ENCODE measurements at places on chromosomes 3 and 15. TPM values are rescaled to one million over a fixed set of nuclear protein-coding genes. Genes with fewer than 3 reads are reported as not detected.

GRCh38 chr3:153165261-153165681, 3.2 kb downstream of the RAP2B start:
- no peak overlapping the region for H3K27ac ChIP-seq
- DNase-seq, result no peak
- H3K4me1 ChIP-seq, result no peaks in the 10 kb centered on the region
- no peaks in the 10 kb centered on the region for H3K27me3 ChIP-seq

The GTF2A2 gene
- total RNA-seq, result 20.3 TPM

GRCh38 chr3:70889162-70890019, 577.0 kb upstream of the MDFIC2 start:
- no peaks in the 10 kb centered on the region for H3K4me1 ChIP-seq
- H3K4me3 ChIP-seq, result no peak overlapping the region
- no peak for DNase-seq

- H3K4me3 ChIP-seq, result peak within 1 kb of the TSS; percentile 48
- no peak for DNase-seq
- H3K27me3 ChIP-seq, result peaks cover 58% of the 10 kb centered on the region
These were observed at the start of gene CTXND1 for GRCh38 chr15:80252121-80252518. CTXND1 (minus strand) TSS chr15:80252213; CDS start chr15:80201949, 50,264 bp downstream.

The FGF7 gene
- total RNA-seq, result 178 TPM

DNA sequence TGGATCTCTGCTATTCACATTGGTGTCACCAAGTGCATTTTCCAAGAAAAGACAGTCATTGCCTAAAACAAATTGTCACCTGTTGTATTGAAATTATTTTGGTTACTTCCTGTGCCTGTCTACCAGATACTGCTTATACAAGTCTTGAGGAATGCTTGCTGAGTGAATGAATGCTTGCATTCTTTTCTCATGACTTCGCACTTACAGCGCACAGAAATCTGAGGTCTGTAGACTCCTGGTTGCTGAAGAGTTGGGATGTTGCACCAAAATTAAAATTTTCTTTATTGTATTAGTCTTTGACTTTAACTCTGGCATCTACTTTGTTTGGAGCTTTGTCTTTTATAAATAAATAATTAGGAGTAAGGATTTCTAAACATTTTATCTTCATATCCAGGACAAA, 28.4 kb downstream of the SH3GL3 start:
- DNase-seq, result no peak
- no peak overlapping the region for H3K27ac ChIP-seq
- H3K27me3 ChIP-seq, result no peaks in the 10 kb centered on the region
- no peaks in the 10 kb centered on the region for H3K36me3 ChIP-seq
- no peaks in the 10 kb centered on the region for H3K4me1 ChIP-seq
- no peak overlapping the region for H3K4me3 ChIP-seq

- H3K4me1 ChIP-seq, result no peaks in the 10 kb centered on the region
- no peak for DNase-seq
- H3K27ac ChIP-seq, result no peak overlapping the region
- H3K4me3 ChIP-seq, result no peak overlapping the region
These were observed 33.9 kb downstream of the GAP43 start for GRCh38 chr3:115657168-115657567.

DNA sequence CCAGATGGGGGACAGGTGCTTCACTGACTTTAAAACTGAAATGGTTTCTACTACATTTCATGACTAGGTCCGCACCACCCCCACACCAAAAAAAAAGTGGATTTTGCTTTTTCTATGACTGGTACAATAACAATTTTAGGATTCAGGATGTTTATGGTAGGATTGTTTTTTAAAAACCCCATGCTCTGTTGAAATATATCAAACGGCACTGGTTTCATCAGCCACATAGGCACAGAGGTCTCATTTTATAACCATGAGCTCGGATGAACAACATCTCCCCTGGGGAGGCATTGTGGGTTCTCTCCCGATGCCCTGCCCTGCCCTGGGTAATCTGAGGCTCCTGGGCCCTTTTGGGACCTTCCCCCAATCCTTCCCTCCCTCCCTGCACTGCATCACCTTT, 202.7 kb upstream of the KBTBD8 start:
- DNase-seq, result no peak
- H3K27ac ChIP-seq, result no peak overlapping the region
- no peaks in the 10 kb centered on the region for H3K4me1 ChIP-seq
- H3K36me3 ChIP-seq, result no peaks in the 10 kb centered on the region
- H3K4me3 ChIP-seq, result no peak overlapping the region

DNA sequence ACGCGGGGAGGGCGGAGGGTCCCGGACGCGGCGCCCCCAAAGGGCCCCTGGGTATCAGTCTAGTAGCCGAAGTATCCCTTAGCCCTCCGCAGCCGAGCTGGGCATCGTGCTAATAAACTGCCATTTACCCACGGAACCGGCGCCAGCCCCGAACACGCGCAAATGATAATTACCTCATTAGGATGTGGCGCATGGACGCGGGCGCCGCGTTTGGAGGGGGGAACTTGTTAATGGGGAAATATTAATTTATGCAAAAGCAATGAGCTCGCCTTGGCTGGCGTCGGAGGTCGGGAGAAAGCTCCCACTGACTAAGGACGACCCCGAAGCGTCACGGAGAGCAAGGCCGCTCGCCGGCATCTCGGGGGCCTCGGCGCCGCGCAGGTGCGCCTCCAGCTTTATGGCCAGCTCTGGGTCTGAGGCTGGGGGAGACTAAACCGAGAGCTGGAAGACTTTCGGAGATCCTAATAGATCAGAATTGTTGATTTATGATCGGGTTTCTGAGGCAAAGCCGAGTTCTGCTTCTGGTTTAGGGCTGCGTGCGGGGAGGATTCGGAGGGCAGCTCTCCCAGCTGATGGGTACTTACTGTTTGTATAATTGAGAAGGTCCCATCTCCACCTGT, 474 bp upstream of the FEZF2 start:
- no peaks in the 10 kb centered on the region for H3K36me3 ChIP-seq
- H3K27me3 ChIP-seq, result no peaks in the 10 kb centered on the region
- H3K4me1 ChIP-seq, result no peaks in the 10 kb centered on the region
- H3K4me3 ChIP-seq, result peak overlapping the region; percentile 31
- no peak overlapping the region for H3K27ac ChIP-seq

The CDHR4 gene
- not detected for total RNA-seq

The FBXO40 gene
- not detected for total RNA-seq

DNA sequence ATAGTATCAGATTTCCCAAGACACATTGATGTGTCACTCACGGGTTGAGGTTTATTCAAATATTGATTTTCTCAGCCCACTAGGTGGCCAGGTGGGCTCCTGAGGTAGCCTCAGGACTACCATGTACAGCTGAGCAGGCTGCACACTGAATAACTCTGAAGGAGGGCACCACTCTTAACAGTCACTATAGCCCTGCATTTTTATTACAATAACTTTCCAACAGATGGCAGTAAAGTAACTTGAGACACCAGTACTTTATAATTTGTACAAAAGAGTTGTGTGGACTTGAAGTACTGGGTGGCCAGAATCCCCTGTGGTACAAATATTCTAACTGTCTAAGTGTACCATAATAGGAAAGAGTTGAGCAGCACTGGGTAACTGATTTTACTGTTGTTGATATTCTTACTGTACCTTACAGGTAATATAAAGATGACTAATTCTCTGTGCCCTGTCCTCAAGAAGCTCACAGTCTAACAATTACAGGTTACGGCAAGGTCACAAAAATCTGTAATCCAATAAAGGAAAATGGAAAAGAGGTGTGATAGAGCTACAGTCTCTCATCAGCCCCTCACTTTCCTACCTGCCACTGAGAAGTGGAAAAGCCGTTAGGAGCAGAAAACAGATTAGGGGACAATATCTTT, 76.0 kb downstream of the ETFA start:
- H3K36me3 ChIP-seq, result no peaks in the 10 kb centered on the region
- H3K4me1 ChIP-seq, result no peaks in the 10 kb centered on the region
- H3K27ac ChIP-seq, result no peak overlapping the region
- H3K4me3 ChIP-seq, result no peak overlapping the region
- H3K27me3 ChIP-seq, result no peaks in the 10 kb centered on the region

The ITGB5 gene
- 181 TPM for total RNA-seq

- H3K36me3 ChIP-seq, result no peaks in the 10 kb centered on the region
- no peak overlapping the region for H3K4me3 ChIP-seq
- DNase-seq, result no peak
- no peaks in the 10 kb centered on the region for H3K4me1 ChIP-seq
- H3K27ac ChIP-seq, result no peak overlapping the region
These were observed 353.6 kb upstream of the ZNF717 start for GRCh38 chr3:76138921-76139320.

DNA sequence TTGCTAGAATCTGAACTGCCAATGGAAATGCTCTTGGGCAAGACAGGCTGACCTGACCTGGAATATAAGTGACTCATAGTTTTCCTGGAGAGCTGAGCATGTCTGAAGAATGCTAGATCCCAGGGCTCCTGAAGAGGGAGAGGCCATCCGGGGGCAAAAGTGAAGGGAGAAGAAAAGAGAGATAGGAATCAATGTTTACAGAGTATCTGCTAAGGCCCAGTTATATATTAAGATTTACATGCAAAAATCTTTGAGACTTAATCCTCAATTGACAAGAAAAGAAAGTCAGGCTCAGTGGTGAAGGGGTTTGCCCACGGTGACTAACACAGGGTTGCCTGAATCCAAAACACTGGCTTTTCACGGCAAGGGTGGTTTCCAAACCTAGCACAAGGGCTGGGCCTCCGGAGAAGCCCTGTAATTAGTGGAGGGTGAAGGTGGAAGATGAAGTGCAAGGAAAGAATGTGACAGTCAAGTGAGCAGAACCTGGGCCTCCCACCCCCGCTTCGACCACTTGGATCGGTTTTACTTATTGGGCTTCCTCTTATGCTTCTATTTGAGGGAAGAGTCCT, 91.7 kb upstream of the FGF12 start:
- no peak overlapping the region for H3K27ac ChIP-seq
- no peaks in the 10 kb centered on the region for H3K4me1 ChIP-seq
- H3K4me3 ChIP-seq, result no peak overlapping the region

DNA sequence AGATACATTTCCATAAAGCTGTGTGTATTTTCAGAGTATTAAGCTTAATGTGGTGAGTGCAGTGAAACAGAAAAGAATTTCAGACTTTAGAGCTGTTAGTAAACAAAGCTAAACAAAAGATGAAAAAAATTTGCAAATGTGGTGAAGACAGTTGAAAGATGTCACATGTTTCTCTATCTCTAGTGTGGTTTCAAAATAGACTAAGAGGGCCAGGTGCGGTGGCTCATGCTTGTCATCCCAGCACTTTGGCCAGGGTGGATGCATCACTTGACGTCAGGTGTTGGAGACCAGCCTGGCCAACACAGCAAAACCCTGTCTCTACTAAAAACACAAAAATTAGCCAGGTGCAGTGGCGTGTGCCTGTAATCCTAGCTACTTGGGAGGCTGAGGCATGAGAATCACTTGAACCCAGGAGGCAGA, 466.0 kb upstream of the NR2F2 start:
- no peaks in the 10 kb centered on the region for H3K27me3 ChIP-seq
- no peaks in the 10 kb centered on the region for H3K4me1 ChIP-seq
- no peaks in the 10 kb centered on the region for H3K36me3 ChIP-seq
